ENCODE measurements at places on chromosomes 7 and 10. TPM values are rescaled to one million over a fixed set of nuclear protein-coding genes. Genes with fewer than 3 reads are reported as not detected.

- H3K4me3 ChIP-seq = no peak overlapping the region
- peaks cover 4% of the 10 kb centered on the region for H3K36me3 ChIP-seq
- H3K27ac ChIP-seq = no peak overlapping the region
- peaks cover 34% of the 10 kb centered on the region for H3K4me1 ChIP-seq
- DNase-seq = no peak
Observed at GRCh38 chr10:6305401-6306321, 102.9 kb downstream of the PFKFB3 start.

- no peak overlapping the region for H3K27ac ChIP-seq
- DNase-seq = no peak
- H3K4me1 ChIP-seq = peaks cover 8% of the 10 kb centered on the region
Observed at GRCh38 chr7:36275735-36276284, 113.9 kb upstream of the ANLN start.

THSD7A gene
- not detected for total RNA-seq

DNA sequence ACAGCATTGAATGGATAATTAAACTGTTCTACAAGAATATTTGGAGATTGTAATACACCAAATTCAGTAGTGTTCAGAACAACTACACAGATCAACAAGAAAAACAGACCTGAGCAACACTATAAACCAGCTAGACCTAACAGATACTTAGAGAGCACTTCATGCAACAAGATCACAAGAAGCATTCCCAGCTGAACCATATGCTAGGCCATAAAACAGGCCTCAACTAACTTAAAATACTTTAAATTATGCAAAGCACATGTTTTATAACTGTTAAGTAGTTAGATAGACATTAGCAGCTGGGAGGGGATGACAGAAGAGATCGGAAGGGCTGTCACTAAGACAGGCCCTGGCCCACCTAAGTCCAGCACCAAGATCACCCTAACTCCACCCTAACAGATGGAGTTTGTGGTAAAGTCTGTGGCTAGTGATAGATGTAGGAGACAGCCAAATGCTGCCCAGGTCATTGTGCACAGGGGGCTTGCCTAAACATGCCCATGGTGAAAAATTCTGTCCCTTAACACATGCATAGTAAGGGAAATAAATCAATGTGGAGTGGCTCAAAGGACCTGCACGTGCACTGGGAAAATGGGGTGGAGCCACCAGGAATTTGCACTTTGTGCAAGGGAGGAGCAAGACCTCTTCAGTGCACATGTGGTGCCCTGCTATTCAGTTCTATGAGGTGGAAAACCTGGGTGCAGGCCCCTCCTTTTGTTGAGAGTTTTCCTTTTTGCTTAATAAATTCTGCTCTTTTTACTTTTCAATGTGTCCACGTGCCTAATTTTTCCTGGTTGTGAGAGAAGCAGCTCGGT lies 567.8 kb upstream of the NRG3 start:
- H3K27me3 ChIP-seq = no peaks in the 10 kb centered on the region
- no peak for DNase-seq
- H3K4me1 ChIP-seq = no peaks in the 10 kb centered on the region
- H3K27ac ChIP-seq = no peak overlapping the region
- H3K4me3 ChIP-seq = no peak overlapping the region

- H3K27ac ChIP-seq = no peak overlapping the region
- no peak overlapping the region for H3K4me3 ChIP-seq
- no peaks in the 10 kb centered on the region for H3K36me3 ChIP-seq
Observed at GRCh38 chr10:48469516-48470020, 135.3 kb downstream of the ARHGAP22 start.

- no peak overlapping the region for H3K4me3 ChIP-seq
- H3K27ac ChIP-seq = no peak overlapping the region
- no peak for DNase-seq
- H3K27me3 ChIP-seq = no peaks in the 10 kb centered on the region
- no peaks in the 10 kb centered on the region for H3K4me1 ChIP-seq
Observed at GRCh38 chr7:84230491-84230890, 35.9 kb upstream of the SEMA3A start.

MYH16 gene
- not detected for total RNA-seq

SFTPA1 gene
- not detected for total RNA-seq

DNA sequence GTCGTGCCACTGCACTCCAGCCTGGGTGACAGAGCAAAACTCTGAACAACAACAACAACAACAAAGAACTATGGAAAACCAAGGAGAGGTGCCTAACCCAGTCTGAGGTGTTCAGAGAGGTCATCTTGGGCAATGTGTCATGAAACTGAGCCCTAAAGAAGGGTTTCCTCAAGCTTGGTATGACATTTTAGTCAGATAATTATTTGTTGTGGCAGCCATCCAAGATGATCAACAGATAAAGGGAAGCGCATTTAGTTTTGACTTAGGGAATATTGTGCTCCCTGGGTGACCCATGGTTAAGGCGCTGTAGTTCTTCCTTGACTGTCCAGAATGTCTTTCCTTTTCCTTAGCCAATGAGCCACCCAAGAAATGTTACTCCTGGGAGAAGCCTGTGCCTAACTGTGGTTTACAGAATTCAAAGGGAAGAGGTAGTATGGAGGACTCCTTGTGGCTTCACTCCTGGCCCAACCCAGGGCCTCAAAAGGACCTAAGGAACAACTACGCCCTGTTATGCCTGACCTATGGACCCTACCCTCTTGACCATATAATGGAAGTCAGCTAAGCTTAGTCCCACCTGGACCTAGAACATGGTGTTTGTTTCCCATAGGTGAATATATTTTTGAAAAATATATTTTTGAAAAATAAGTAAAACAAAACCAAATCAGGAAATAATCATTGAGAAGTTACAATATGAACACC lies 42.4 kb downstream of the TPST1 start:
- no peak for DNase-seq
- no peaks in the 10 kb centered on the region for H3K4me1 ChIP-seq
- no peaks in the 10 kb centered on the region for H3K27me3 ChIP-seq
- peaks cover 3% of the 10 kb centered on the region for H3K36me3 ChIP-seq

DNA sequence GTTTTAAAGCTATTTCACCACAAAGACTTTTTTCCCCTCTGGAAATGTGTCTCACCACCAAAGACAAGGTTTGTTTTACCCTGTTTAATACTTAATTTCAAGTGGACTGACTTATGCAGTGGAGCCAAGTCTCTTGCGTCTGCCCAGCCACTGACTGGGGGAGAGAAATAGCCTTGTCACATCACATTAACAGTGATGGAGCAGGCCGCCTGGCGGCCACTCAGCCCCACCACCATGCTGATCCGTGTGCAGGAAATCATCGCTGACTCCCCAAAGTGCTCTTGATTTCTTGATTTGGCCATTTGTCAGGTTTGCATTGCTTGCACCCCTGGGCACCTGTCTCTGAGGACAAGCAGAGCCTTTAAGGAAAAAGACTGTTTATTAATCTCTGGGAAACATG lies 334.1 kb downstream of the GLRX3 start:
- DNase-seq = no peak
- no peaks in the 10 kb centered on the region for H3K27me3 ChIP-seq
- no peak overlapping the region for H3K4me3 ChIP-seq
- no peak overlapping the region for H3K27ac ChIP-seq
- no peaks in the 10 kb centered on the region for H3K4me1 ChIP-seq

- H3K4me1 ChIP-seq = peaks cover 15% of the 10 kb centered on the region
- DNase-seq = no peak
- H3K27me3 ChIP-seq = no peaks in the 10 kb centered on the region
- H3K27ac ChIP-seq = peak overlapping the region; percentile 54
- H3K4me3 ChIP-seq = no peak overlapping the region
Observed at GRCh38 chr7:30796105-30796869, 25.1 kb downstream of the MINDY4 start.

- no peak for DNase-seq
- no peaks in the 10 kb centered on the region for H3K27me3 ChIP-seq
- H3K36me3 ChIP-seq = no peaks in the 10 kb centered on the region
- no peak overlapping the region for H3K27ac ChIP-seq
Observed at GRCh38 chr7:149725426-149725821, 48.0 kb downstream of the ZNF467 start.

GRCh38 chr7:121610243-121610642 lies 214.1 kb upstream of the FAM3C start:
- no peaks in the 10 kb centered on the region for H3K36me3 ChIP-seq
- H3K27ac ChIP-seq = no peak overlapping the region
- peaks cover 4% of the 10 kb centered on the region for H3K27me3 ChIP-seq
- no peaks in the 10 kb centered on the region for H3K4me1 ChIP-seq
- no peak overlapping the region for H3K4me3 ChIP-seq
- no peak for DNase-seq

- H3K27me3 ChIP-seq = no peaks in the 10 kb centered on the region
- no peak for DNase-seq
- H3K27ac ChIP-seq = no peak overlapping the region
- no peak overlapping the region for H3K4me3 ChIP-seq
- peaks cover 41% of the 10 kb centered on the region for H3K36me3 ChIP-seq
- peaks cover 15% of the 10 kb centered on the region for H3K4me1 ChIP-seq
Observed at GRCh38 chr10:112817981-112818777, 131.9 kb upstream of the TCF7L2 start.

DNA sequence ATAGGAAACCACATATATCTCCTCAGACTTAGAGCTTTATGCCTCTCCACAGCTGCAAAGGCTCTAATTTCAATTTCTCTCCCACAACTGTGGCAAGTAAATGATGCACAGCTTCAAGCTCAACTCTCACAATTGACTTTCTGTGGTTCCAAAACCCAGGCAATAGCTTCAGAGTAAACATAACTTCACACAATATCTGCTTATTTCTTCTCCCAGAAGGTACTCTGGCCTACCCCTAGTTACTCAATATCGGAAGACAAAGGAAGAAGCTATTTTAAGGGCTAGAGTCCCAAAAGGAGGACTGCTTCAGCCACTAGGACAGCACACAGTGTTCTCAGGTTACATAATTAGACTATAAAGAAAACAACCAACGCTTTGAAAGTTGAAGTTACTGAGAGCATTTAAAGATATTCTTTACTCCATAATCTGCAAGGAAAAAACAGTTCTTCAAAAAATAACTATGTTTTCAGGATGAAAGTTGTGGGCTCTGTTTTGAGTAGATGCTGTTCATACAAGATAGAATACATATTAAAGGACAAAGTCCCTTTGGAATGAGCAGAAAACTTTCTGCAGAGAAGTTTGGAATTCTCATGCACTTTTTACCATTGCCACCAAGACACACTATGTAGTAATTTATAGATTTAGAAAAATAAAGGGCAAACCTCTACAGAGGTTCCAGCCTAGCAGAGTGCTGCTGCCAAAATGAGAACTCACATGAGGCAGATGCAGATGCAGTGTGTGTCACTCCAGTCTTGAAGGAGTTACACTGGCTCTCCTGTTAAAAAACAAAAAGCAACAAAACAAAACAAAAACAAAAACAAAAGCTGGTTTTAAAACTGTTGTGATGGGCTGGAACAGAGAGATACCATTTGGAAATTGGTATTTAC lies 81.8 kb downstream of the NT5C2 start:
- H3K4me1 ChIP-seq = peaks cover 6% of the 10 kb centered on the region
- H3K27me3 ChIP-seq = no peaks in the 10 kb centered on the region
- no peak for DNase-seq
- no peak overlapping the region for H3K4me3 ChIP-seq
- no peaks in the 10 kb centered on the region for H3K36me3 ChIP-seq
- H3K27ac ChIP-seq = no peak overlapping the region

HOXA5 gene
- not detected for total RNA-seq

DNA sequence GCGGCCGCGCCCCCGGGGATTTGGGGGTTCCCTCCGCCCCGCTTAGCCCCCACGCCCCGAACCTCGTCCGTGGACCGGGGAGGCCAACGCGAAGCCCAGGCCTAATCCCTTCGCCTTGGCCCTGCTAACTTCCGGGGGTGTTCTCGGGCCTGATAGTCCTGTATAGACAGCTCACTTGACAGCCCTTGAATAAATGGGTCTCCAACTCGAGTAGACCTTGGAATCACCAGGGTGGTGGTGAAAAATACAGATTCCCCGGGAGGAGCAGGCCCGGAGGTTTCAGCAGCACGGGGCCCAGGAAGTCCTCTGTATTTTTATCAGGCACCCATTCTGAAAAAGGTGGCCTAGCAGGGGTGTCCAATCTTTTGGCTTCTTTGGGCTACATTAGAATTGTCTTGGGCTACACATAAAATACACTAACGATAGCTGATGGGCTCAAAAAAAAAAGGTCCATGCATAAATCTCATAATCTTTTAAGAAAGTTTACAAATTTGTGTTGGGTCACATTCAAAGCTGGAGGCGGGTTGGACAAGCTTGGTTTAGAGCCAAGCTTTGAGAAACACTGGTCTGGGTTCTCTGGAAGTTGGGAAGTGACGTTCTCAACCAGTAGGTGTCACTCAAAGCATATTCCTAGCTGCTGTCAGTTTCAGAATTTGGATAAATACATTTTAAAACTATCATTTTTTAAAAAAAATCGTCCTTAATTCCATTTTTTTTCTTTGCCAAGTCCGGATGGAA lies 221.7 kb downstream of the PHTF2 start:
- H3K4me3 ChIP-seq = peak overlapping the region; percentile 89
- no peaks in the 10 kb centered on the region for H3K27me3 ChIP-seq

DNA sequence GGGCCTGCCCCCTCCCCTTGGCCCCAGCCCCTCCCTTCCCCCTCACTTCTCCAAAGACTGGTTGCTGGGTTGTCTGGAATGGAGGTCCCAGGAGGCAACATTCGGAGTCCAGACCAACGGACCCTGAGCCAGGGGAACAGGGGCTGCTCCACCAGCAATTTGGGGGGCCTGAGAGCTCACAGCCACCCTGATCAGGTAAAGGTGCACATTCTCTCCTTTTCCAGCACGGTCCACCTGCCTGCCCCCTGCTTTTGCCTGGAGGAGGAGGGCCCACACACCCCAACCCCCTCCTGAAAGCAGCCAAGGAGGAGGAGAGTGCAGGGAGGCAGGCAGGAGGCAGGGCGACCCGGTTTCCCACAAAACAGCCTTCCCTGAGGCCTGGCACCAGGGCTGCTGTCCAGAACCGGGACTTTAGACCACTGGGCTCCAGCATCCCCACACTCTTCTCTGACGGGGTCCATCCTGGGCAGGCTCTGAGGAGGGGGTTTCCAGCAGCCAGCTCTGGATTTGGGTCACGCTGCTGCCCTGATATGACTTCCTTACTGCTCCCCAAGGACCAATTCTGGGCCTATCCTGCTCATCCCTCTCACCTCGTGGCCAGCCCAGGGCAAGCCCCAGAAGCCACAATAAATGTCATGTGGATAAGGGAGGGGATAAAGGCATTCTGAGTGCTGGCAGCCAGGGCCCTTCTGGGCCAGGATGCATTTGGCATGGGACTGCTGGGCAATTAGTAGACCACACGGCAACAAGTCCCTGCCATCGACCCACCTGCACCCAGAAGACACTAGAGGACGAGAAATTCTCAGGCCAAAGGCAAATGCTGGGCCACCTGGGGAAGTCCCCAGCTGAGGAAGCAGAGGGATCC lies 1.1 kb upstream of the CAMK2B start:
- DNase-seq = no peak
- peaks cover 41% of the 10 kb centered on the region for H3K27me3 ChIP-seq
- H3K4me3 ChIP-seq = no peak overlapping the region
- no peaks in the 10 kb centered on the region for H3K36me3 ChIP-seq

GRCh38 chr10:44689368-44689767 lies 221.8 kb upstream of the TMEM72 start:
- H3K27ac ChIP-seq = no peak overlapping the region
- no peaks in the 10 kb centered on the region for H3K27me3 ChIP-seq
- no peaks in the 10 kb centered on the region for H3K36me3 ChIP-seq
